Neural progenitor cell (in vitro differentiated cells): ENCODE measurements at places on chromosomes 6 and 20. TPM values are rescaled to one million over a fixed set of nuclear protein-coding genes. Genes with fewer than 3 reads are reported as not detected.
A peak's percentile ranks its signal among the peaks of the same experiment; 100 is the strongest.

SLC17A2 gene
- total RNA-seq, result not detected in 2 replicates

- DNase-seq, result no peak
- no peaks in the 10 kb centered on the region for H3K4me1 ChIP-seq
- peaks cover 10% of the 10 kb centered on the region for H3K36me3 ChIP-seq
- H3K27me3 ChIP-seq, result no peaks in the 10 kb centered on the region
- H3K4me3 ChIP-seq, result no peak overlapping the region
Observed at GRCh38 chr6:49497304-49497703, 2.4 kb upstream of the GLYATL3 start.

DNA sequence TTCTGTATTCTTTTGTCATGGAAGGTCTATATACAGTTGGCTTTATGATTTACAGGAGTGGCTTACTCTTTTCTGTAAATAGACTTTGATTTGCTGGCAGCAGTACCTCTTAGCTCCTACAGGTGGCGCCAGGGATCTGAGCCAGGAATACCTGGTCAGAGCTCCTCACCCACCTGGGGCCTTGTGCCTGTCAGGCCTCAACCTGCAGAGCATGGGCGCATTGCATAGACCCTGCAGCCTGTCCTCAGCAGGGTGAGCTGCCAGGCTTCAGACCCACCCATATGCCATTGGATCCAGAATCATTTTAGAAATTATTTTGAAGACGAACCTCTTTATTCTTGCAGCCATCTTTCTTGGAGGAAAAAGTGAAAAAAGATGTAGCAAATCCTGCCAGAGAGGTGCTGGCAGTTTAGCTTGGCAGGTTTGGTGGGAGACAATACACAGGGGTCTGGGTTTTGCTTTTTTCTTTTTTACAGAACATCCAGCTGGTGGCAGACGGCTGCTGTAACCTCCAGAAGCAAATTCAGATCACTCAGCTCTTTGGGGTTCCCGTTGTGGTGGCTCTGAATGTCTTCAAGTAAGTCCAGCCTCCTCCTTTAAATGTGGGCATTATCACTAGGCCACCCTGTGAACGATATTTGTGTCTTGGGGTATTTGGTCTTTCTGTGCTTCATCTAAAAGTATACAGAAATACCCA, 149.1 kb downstream of the MTHFD1L start:
- peak; percentile 73 for DNase-seq
- no peaks in the 10 kb centered on the region for H3K36me3 ChIP-seq

DNA sequence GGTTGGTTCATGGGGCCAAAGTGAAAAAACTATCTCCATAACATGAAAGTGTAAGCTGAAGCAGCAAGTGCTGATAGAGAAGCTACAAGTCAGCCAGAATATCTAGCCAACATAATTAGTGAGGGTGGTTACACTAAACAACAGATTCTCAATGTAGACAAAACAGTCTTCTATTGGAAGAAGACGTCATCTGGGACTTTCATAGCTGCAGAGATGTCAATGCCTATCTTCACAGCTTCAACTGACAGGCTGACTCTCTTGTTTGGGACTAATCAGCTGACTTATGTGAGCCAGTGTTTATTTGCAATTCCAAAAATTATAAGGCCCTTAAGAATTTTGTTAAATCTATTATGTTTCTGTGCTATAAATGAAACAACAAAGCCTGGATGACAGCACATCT, 63.2 kb downstream of the GMDS start:
- no peaks in the 10 kb centered on the region for H3K36me3 ChIP-seq
- no peaks in the 10 kb centered on the region for H3K4me1 ChIP-seq
- no peak overlapping the region for H3K27ac ChIP-seq
- no peak overlapping the region for H3K4me3 ChIP-seq

DNA sequence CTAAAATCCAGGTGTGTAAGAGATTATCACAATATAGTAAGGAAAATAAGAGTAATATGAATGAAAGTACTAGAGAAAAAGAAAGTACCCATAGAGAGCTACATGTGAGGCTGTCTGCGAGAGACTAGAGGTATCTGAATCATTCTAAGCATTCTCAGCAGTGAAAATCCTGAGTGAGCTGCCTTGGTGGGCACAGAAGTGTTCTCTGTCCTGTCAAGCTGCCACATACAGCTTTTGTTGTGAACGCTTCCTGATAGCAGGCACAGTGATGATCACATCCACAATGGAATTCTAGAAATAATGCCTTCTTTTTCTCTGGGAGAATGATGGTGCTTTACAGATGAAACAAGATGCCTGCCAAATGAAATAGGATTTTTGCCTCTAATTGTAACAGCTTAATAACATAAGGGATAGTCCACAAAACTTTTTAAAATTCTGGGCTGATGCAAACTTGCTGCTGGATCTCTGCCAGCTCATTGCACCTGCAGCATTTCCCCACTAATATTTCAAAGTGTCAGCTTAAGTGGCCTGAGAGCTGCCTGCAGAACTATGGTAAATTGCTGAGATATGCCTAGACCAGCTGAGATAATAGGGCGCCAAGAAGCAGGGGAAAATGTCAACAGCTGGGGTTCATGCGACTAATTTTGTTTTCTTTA, 620.5 kb downstream of the DOK5 start:
- H3K4me3 ChIP-seq, result no peak overlapping the region
- H3K4me1 ChIP-seq, result no peaks in the 10 kb centered on the region
- no peaks in the 10 kb centered on the region for H3K36me3 ChIP-seq
- DNase-seq, result no peak
- H3K27ac ChIP-seq, result no peak overlapping the region
